A549 treated with Mapracorat at 1 μM for 4 hours (cell line): ENCODE measurements at places on chromosomes 4 and X. TPM values are rescaled to one million over a fixed set of nuclear protein-coding genes. Genes with fewer than 3 reads are reported as not detected.

Gene EDA
- total RNA-seq: 0.38 to 0.75 TPM (median 0.43 TPM) in 5 replicates

Gene MAGEA6
- 11.3 to 13.3 TPM (median 12.0 TPM) in 5 replicates for total RNA-seq

Gene KCTD8
- not detected in 5 replicates for total RNA-seq

Gene SPACA5
- not detected in 5 replicates for total RNA-seq

Gene F11
- not detected in 5 replicates for total RNA-seq

Gene LRIT3
- 0.05 to 0.06 TPM in 2 of 5 replicates, not detected in the others for total RNA-seq

Gene RAI2
- total RNA-seq: 0.13 to 0.27 TPM (median 0.15 TPM) in 5 replicates

Gene DTHD1
- total RNA-seq: not detected in 5 replicates

Gene UTP3
- total RNA-seq: 33.8 to 45.5 TPM (median 34.6 TPM) in 5 replicates

Gene FRMD7
- total RNA-seq: not detected in 5 replicates

Gene PPEF2
- total RNA-seq: not detected in 5 replicates
